ENCODE measurements at places on chromosomes 6 and 20.

GRCh38 chr6:75484535-75484934 lies 9.1 kb downstream of the FILIP1 start:
- no peak for DNase-seq

DNA sequence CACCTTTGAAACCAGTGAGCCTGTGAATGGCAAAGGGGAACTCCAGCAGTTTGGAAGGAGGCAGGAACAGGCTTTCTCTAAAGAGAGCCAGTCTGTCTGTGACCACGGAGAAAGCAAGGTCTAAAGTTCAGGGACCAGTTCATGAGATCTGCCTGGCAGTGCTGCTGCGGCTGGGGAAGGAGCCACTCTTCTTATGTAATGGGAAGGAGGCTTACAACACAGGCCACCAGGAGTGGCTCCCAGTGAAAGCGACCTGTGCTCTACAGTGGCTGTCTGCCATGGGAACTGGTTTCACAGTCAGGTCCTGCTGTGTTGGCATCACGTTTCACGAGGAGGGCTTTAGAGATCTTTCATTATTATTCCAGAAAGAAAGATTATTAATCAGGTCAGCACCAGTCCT lies 291.9 kb upstream of the PRDM1 start:
- no peak for DNase-seq

DNA sequence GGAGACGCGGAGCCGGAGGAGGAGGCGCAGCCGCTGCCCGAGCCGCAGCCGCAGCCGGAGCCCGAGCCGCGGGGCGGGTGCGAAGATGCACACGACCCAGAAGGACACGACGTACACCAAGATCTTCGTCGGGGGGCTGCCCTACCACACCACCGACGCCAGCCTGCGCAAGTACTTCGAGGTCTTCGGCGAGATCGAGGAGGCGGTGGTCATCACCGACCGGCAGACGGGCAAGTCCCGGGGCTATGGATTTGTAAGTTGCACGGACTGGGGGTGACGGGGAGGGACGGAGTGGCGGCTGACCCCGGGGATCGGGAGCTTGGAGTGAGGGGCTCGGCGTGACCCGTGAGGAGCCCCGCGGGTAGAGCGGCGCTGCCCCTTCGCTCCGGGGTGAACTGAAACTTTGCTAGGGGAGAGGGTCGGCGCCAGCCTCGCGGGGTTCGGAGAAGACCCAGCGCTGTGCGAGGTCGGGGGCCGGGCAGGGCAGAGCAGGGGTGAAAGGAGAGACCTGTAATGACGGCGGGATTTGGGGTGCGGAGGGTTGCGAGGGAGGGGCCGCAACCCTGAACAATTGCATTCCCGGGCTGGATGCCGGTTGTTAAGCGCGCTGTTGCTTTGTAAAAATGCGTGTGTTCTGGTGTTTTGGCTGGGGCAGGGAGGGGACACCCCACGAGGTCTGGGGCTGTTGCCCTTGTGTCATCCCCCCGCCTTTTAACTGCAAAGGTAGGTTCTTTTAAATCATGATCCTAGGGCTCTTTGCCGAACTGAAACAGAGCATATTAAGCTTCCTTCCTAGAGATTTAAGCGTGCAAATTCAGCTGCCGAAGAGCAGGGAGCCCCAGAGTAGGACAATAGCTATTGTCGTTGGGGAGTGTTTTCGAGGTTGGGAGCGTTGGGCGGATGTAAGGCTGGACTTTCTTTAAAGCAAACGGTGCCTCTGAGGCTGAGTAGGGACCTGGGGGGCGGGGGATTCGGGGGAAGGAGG lies 628 bp downstream of the RBM24 start:
- DNase-seq: no peak

- no peak for DNase-seq
These were observed 22.0 kb downstream of the FRMD1 start for GRCh38 chr6:168056892-168057527.

- DNase-seq: no peak
These were observed 16.2 kb upstream of the FRMD1 start for GRCh38 chr6:168095171-168095691.

DNA sequence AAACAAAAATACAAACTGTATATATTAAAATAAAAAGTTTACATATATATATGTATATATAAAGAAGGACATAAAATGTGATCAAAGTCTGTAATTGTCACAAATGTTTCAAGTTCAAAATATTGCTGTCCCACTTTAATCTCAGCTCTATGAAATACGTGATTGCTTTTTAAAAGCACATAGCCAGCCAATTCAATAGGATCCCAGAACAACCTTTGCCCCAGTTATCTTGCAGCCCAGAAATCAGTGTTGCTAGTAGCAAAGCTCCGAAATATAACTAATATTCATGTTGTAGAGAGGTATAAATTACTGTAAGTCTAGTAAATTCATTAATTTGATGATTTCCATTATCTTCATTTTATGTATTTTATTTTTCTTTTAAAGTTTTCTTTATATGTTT lies 114.6 kb downstream of the ELOVL4 start:
- DNase-seq: no peak

DNA sequence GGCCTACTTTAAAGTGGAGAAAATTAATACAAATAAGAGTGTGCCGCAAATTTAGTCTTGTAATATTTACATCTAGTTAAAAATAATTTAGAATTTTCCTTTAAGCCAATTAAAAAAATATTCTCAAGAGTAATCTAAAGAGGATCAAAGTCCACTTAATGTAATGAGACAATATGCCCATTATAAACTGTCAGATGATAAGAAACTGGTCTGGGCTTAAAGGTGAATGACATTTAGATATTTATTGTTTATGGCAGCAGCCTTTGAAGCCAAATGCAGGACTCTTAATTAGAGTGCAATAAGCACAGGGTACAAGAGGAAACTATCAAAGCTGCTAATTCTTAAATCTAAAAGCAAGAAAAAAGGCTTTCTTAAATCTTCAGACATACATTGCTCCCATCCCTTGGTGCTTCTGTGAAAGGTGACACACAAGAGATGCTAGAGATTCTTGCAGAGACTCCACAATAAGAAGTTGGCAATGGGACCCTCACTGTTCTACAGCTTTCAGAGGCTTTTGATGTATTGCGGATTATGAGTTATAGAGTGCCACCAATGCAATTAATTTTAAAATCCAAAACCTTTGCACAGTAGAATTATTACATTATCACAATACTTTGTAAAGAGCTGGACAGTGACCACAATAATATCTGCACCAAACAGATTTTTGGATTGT lies 116.1 kb downstream of the MAN1A1 start:
- no peak for DNase-seq

GRCh38 chr6:28695715-28696114 lies 170.0 kb downstream of the GPX5 start:
- no peak for DNase-seq

GRCh38 chr20:48387675-48388074 lies 440.1 kb downstream of the PREX1 start:
- no peak for DNase-seq

- no peak for DNase-seq
These were observed 405.9 kb upstream of the BTBD3 start for GRCh38 chr20:11511821-11512220.

- no peak for DNase-seq
These were observed 650.3 kb upstream of the SLC35B3 start for GRCh38 chr6:9085709-9086070.

DNA sequence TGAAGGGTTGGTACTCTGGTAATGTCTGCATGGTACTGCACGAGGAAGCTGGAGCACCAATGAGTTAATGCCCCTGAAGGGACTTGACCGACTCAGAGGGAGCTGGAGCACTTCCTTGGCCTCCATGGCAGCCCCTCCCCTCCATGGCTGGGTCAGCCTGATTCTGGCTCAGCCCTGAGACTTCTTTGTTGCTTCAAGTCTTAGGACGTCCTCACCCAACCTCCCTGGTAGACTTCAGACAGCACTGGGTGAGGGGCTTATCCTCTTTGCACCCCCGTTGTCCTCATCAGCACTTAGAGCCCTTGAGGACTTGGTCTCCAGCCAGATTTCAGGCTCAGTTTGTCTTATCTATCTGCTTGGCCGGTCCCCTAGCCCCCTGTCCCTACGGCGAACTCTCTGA lies 16.4 kb upstream of the TAGAP start:
- DNase-seq: no peak

DNA sequence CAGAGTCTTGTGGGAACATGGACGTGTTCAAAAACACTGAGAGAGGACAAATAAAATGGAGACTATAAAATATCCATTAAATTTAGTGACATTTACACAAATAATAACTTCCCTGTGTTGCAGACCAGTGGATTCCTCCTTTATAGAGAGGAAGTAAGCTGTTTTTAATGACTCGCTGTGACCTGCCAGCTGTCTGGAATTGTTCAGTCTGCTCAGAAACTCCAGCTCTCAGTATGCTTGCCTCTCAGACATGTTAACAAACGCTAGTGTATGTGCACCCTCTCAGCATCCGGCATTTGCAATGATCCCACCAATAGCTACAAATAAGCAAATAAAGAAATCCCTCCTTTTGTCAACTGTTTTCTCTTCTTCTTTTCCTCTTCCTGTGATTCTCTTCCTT lies 158.0 kb upstream of the TCF21 start:
- no peak for DNase-seq

- no peak for DNase-seq
These were observed 681 bp downstream of the SYCP2 start for GRCh38 chr20:59932616-59933295.

DNA sequence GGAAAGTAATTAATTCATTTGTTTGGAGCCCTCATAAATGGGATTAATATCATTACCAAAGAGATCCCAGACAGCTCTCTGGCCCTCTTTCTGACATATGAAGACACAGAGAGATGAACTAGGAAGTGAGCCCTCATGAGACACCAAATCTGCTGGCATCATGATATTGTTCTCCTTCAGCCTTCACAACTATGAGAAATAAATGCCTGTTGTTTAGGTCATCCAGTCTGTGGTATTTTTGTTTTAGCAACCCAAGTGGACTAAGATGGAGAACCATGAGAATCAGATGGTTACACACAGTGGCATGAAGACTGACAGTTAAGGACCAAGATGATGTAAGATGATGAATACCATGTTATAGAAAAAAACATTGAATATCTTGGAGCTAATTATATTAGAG lies 16.9 kb upstream of the HBS1L start:
- DNase-seq: no peak

GRCh38 chr20:45833883-45834796 lies 541 bp downstream of the SNX21 start:
- DNase-seq: peak; percentile 49

- no peak for DNase-seq
These were observed 44.8 kb downstream of the ATRN start for GRCh38 chr20:3515379-3516170.

- DNase-seq: no peak
These were observed 26.7 kb downstream of the TNFAIP3 start for GRCh38 chr6:137893726-137894125.

- DNase-seq: peak; percentile 65
These were observed 9.8 kb downstream of the NFATC2 start for GRCh38 chr20:51532577-51533191.

All from CD4-positive, alpha-beta T cell treated with Interleukin-17A for 1 hour (primary cell).